ENCODE measurements at places on chromosomes 5 and 9.

DNA sequence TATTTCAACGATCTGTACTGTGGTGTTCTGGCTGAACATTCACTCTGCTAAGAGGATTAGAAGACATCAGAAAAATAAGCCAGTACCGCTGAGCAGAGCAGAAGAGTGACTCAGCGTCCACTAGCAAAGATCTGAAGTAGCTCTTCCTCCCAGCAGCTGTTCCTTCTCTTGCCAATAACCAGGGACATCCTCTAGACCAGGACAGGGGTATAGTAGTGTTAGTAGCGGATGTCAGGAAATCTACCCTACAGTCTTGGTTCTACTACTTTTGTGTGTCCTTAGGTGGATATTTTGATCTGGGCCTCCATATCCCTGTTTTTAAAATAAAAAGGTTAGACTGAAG, 103.6 kb downstream of the TSSK1B start:
- DNase-seq = no peak

GRCh38 chr5:125103459-125103858, 357.0 kb upstream of the ZNF608 start:
- no peak for DNase-seq

DNA sequence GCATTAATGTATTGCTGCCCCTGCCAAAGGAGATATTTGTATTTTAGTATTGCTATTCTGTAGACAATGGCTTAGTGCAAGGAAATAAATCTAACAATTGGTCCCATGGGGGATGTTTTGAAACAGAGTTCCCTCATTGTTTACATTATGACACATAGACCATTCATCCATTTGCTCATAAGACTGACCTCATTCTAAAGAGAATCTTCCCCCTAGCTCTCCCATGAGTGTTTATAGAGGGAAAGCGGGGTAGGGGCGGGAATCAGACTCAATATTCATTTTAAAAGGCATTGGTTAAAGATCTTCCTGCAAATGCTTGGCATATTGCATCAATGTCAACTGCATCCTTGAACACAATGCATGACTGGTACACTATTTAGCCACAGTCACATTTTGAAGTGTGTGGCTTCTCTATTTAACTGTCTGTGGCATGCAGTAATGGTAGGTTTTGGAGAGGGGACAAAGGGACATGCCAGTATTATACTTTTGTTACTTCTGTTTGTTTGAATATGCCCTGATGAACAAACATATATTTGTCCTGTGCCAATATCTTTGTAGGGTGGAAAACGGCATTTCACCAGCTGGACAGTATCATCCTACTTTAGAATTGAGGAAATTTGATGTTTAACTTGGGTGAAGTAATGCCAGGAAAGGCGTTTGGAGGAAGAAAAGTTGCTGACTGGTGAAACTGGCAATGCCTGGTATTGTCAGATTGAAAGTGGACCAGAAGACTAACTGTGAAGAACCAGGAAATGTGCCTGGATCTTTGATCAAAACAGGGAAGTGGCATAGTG, 84.1 kb upstream of the MEGF10 start:
- no peak for DNase-seq

GRCh38 chr9:75130621-75131230, 42.4 kb downstream of the OSTF1 start:
- DNase-seq = no peak

DNA sequence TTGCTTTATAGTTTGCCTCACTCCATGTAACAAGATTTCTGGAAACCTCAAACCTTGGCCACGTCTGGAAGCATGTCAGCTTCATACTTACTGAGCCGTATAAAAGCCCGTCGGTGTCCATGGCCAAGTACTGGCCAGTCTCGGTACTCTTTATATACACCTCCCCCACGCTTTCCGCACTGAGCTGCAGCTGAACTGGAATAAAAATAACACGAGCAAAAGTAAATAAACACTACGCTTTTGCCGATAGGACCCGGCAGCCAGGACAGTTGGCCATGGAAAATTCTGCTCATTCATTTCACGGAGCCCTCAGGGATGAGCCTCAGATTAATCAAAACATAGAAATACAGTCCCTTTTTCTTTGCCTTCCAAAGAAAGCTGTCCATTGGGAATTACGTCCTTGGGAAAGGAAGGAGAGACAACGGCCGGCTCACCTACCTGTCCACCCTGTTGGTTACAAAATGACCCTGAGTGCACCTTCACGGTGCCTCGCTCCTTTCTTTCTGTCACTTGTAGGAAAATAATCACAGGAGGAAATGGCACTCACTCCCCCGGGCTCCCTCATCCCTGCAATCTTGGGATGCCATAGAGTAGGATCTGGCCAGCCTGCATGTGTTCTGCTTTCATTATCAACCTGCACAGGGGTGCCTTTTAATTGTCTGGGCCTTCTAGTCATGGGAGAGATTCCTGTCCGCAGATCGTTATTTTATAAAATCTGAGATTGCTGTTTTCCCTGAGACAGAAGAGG, 85.1 kb downstream of the FGF1 start:
- DNase-seq = no peak

- no peak for DNase-seq
Measured at GRCh38 chr5:77725616-77726015, 50.5 kb downstream of the TBCA start.

DNA sequence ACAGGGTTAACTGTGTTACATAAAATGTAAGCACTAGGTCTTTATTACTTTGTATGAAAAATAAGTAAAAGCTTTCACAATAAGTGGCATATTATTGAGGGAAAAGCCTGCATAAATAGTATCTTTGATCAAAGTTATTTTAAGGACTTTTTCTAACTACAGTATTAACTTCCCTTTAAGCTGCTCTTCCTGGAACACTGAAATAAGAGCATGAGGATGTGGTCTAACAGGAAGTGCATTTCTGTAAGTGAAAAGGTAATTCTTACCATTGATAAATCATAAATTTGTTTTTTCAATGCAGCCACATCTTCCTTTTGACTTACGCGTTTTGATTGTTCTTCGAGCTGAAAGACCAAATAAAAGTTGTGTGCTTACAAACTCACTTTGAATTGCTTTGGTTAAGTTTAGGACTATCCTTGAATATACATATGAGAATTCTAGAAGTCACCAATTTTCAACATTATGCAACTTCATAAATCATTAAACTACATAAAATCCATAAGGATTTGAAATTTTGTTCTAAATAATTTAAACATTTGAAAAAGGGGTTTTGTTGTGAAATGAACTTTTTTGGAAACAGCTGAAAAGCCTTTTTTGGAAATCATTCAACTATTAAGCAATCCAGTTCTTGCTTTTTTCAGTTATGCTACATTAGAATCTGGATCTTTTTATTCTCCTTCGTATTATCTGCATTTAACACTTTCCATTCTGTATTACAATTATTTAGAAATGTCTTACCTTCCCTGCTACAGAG, 50.6 kb downstream of the RASEF start:
- DNase-seq = no peak

- DNase-seq = no peak
Measured at GRCh38 chr5:172733131-172733973, 37.6 kb downstream of the DUSP1 start.

DNA sequence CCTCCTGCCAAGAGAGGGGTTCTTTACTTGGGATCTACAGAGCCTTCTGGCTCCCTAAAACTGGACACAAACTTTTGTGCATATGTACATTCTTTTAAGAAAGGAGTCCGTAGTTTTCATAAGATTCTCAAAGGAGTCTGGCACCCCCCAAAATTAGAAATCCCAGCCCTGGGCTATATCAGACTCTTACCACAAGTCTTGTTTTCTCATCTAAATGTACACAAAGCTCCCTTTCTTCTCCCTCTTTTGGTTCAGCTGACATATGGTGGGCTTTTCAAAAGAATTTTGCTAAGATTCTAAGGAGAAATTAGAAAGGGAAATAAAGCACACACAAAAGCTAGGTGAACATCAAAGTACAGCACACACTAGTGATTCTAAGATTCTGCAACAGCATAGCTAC, 114.4 kb downstream of the ENC1 start:
- DNase-seq = no peak

- DNase-seq = no peak
Measured at GRCh38 chr5:78927657-78928282, 57.3 kb downstream of the ARSB start.

DNA sequence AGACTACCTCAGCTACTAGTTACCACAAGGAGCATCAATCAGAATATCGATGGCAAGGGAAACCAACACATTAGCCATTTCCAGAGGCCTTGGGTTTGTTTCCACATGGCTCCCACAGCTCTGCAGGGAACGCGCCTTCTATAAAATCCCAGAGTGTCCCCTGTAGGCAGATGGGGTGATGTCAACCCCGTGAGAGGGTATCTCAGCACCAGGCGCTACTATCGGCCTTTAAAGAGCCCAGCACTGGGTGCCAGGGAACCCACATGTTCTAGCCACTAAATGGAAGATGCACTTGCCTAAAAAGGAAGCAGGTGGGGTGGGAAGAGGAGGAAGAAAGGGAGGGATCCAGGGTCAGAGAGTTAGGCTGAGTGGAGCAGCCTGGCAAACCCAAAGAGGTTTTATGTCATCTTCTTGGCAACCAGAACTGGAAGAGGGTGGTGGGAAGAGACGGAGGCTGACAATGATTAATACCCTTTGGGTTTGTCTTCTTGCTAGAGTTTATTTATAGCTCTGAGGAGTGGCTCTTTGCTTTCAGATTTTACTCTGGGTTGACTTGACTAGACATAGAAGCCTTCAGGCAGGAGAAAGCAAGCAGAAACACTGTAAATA, 19.9 kb downstream of the MACROH2A1 start:
- no peak for DNase-seq

GRCh38 chr5:40689438-40689837, 9.7 kb downstream of the PTGER4 start:
- no peak for DNase-seq

DNA sequence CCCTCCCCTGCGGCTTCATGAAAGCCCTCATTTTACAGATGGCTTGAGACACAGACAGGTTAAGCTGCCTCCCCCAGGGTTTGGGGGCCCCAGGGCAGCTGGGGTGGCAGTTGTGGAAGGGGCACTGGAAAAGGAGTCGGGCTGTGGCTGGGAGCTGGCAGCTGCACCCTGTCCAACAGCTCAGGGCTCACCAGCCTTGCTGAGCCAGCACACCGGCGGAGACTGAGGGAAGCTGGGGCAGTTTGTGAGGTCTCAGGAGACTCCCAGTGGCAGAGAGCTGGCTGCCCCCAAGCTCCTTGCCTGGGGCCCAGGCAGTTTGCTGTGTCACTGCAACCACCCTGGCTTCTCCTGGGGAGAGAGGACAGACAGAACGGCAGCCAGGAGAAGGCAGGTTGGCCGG, 34.8 kb upstream of the RAPGEF1 start:
- no peak for DNase-seq

GRCh38 chr9:72128526-72128925, 20.7 kb upstream of the GDA start:
- no peak for DNase-seq

- no peak for DNase-seq
Measured at GRCh38 chr5:102218159-102218558, 77.9 kb downstream of the SLCO4C1 start.

- no peak for DNase-seq
Measured at GRCh38 chr5:73118391-73118973, 1.9 kb upstream of the TMEM171 start.

DNA sequence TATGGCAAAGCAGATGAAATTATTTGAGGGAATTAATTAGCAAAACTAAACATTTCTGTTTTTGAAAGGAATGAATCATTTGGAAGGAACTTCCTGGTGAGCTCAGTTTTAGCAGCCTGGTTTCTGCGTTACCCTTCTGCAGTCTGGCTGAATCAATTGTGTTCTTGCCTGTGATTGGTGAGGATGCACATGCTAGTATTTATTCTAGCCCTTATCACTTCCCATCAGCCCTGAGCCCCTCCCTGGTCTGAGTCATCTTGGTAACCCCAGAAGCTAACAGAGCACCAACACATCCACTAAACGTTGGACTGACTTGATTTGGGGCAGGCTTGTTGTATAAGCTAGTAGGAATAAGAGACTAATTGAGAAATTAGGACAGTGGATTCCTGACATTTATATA, 6.6 kb downstream of the TJP2 start:
- DNase-seq = peak; percentile 19

DNA sequence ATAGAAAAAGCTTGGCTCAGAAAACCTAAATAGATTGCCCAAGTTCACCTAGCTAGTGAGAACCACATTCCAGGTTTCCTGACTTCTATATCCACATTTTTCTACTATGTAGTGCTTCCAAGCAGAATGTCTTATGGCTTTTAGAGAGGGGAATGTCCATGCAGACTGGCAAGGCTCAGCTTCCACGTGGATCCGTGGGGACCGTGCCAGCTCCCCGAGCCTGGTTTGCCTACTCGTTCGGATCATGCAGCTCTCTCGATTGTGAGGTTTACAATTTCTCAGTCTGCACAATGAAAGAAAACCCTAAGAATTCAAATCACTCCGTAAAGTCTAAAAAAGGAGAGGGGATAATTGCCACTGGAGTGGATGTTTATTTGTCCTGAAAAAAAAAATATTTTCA, 256.5 kb upstream of the NR4A3 start:
- no peak for DNase-seq

GRCh38 chr5:164518741-164519080, 1013.3 kb downstream of the MAT2B start:
- no peak for DNase-seq

DNA sequence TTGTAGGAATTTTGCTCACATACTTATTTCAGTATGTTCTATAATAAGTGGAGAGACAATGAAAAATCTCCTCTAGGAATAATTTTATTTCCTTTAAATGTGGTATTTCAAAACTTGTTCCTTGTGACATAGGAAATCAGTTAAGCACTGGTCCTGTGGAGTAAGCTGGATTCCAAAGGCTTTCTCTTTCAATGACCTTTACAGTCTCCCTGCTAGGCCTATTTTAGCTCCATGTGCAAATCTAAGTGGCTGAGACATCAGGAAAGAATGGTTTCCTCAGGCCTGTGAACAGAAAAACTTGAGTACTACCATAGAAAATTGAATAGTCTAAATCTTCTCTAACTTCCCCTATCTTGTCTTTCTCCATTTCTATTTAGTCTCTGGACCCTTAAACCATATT, 514.2 kb upstream of the TLE4 start:
- DNase-seq = no peak

DNA sequence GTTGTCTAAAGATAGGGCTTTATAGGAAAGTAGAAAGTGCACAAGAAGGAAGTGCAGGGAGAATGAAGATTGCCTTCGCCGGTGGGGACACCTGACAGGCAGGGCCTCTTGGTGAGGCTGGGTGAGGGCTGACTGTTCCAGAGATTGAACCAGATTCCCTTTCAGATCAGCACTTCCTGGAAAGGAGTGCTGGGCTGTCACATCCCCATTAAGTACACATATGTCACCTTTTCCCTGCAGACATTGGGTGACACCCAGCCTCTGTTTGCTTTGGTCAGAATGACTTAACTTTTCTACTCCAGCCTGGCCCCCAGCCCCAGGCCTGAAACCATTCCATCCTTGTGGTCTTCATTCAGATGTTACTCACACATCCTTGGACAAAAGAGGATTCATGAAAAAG, 7.4 kb upstream of the SHROOM1 start:
- no peak for DNase-seq

- no peak for DNase-seq
Measured at GRCh38 chr9:16143947-16144890, 591.4 kb downstream of the CCDC171 start.
